Gastrocnemius medialis (tissue), 4 donors: ENCODE measurements at places on chromosomes 13 and 19. TPM values are rescaled to one million over a fixed set of nuclear protein-coding genes. Genes with fewer than 3 reads are reported as not detected.

- no peak for DNase-seq
Measured at GRCh38 chr13:24220086-24220703, 59.7 kb downstream of the SPATA13 start.

DNA sequence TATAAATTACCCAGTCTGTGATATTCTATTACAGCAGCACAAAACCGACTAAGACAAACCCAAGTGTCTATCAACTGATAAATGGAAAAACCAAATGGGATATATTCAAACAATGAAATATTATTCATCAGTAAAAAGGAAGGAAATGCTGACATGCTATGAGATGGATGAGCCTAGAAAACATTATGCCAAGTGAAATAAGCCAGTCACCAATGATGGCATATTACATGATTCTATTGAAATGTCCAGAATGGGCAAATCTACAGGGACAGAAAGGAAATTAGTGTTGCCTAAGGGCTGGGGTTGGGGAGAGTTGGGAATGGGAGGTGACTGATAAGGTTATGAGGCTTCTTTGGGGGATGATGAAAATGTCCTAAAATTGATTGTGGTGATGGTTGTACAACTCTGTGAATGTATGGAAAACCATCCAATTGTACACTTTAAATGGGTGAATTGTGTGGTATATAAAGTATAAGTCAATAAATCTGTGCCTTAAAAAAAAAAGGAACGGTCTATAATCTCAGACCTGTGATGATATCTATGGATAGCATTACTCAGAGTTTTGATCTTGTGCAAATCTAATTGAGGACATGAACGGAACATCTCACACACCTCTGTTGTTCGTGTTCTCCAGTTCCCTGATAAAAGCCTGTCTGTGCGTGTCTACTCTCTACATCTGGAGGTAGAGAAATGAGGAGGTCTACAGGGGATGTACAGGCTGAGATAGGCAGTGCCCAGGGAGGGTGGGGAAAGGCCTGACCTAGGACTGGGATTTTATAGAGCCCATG, 49.0 kb downstream of the TNFRSF19 start:
- no peak for DNase-seq

DNA sequence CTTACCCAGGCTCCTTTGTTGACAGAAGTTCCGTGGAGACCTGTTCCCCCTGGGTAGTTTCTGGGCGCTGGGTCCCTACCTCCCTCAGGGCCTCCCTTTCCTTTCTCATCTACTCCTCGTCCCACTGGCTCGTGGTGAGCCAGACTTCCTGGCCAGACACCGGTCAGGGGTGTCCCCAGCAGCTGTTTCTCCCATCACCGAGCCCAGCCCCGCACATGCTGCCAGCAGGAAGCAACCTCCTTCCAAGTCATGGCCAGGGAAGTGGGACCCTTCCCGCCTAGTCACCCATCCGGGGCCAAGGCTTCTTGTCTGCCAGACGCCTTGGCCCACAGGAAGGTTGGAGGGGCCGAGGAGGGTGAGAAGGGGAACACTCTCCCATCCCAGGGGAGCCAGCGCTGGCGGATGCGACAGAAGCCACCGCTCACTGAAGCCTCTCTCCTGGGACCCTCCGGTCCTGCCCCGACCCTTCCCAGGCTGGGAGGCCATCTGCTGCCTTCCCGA, 5.7 kb downstream of the PAK4 start:
- peak; percentile 21 for DNase-seq

GRCh38 chr19:14779151-14779550, 791 bp upstream of the ADGRE2 start:
- DNase-seq = no peak

DNA sequence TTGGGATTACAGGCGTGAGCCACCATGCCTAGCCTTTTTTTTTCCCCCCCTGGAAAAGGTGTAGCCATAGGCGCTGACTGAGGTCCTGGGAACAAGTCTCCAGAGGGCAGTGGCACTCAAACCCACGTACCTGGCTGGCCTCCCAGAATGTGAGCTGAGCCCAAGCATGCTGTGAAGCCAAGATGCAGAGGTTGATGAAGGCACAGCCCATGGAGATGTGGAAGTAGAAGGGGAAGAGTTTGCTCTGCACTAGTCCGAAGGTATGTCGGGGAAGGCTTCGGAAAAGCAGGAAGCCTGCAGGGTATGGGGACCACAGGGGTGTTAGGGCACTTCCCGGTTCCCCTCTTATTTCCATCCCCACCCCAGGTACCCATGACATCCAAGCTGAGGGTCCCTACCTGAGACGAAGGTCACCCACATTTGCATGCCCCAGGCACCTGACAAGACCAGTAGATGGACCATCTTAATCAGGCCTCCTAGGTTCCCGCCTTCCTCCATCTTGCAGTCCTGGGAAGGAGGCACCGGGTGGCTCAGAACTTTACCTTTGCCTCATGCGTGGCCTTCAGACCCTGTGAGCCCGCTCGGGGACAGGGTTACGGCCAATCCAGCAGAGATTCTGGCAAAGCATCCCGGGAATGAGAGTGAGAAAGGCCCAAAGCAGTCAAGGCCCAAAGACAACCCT, 805 bp downstream of the TMEM205 start:
- DNase-seq = no peak

DNA sequence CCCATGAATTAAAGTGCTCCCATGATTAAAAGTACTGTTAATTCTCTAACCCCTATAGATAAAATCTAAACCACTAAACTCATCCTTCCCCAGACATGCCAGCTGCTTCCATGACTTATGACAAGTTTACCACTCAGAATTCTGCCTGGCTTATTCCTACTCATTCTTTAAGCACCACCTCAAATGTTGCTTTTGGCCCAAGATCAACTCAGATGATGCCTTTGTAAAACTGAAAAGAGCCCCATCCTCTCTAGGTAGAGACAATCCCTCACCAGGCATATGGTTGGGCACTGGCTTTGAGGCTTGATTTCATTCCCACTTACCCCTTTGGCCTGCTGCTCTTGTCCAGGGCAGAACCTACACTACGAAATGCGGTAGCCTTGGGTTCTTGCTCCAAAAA, 250.0 kb downstream of the DNAJC15 start:
- DNase-seq = no peak

DNA sequence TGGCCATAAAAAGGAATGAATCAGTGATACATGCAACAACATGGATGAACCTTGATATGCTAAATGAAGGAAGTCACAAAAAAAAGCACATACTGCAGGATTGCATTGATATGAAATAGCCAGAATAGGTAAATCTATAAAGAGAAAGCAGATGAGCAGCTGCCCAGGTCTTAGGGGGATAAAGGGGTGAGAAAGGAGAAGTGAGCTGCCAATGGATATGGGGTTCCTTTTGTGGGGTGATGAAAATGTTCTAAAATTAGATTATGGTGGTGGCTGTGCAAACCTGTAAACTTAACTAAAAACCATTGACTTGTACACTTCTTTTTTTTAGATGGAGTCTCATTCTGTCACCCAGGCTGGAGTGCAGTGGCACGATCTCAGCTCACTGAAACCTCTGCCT, 12.1 kb downstream of the HAS1 start:
- DNase-seq = no peak

DNA sequence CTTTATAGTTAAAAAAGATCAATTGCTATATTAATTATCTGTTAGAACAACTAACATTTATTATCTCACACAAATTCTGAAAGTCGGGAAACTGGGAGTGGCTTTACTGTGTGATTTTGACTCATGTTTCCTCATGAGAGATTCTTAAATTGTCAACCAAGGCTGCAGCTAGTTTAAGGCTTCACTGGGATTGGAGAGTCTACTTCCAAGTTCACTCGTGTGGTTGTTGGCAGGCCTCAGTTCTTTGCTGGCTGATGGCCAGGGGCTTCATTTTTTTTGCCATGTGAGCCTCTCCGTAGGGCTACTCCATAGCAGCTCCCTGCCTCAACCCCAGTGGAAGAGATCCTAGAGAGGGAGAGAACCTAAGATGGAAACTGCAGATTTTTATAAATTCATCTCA, 24.5 kb upstream of the LPAR6 start:
- no peak for DNase-seq

DNA sequence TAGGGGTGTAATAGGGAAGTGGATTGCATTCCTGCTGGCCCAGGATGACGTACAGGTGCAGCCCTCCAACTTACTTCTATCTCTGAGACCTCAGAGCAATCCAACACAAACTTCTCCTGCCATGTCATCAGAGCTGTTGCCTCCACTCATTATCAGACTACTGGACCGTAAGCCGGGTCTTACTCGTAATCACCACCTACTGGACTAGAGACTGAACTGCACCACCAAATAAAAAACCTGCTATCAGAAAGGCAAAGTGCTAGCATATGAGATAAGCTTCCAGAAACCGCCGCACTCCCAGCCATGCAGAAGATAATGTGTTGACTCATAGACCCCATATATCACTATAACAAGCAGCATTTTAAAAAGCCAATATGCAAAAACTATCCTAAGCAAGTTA, 102.0 kb downstream of the SLITRK1 start:
- DNase-seq = no peak

GRCh38 chr13:73741111-73741510, 393.1 kb downstream of the KLF12 start:
- no peak for DNase-seq

DNA sequence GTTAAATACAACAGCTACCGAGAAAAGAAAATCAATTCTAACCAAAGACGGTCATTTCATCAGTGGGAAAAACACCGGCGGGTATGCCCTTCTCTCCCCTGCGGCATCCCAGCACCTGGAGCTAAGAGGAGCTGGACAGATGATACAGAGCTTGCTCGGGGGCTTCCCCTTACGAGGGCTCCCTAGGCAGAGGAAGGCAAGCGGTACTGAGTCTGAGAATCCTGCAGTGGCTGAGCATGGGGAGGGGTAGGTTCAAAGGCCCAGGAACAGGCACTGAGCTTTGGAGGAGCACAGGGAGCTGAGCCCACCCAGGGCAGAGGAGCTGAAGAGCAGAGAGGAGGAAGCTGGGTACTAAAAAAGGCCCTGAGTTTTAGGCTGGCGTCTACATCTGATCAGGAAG, 12.7 kb downstream of the STK24 start:
- no peak for DNase-seq

GRCh38 chr19:54806516-54806838, 3.1 kb downstream of the KIR2DL4 start:
- no peak for DNase-seq

DNA sequence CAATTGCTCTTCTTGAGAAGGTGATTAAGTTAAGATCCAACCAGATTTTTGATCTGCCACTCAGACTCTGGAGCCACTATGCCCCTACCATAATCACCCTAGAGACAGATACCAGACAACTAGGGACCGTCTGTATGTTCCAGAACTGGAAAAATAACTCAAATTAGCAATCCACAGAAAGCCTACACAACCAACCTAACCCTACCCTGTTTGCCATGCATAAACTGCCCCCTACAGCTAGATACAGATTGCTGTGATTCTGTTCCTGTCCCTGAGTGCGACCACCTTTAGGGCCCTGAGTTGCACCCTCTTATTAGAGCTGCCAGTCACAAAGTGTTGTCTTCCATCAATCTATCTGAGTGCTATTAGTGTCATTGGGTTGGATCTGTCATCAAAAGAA, 929.8 kb upstream of the SLITRK1 start:
- no peak for DNase-seq

- no peak for DNase-seq
Measured at GRCh38 chr13:37546087-37546486, 52.5 kb downstream of the POSTN start.

DNA sequence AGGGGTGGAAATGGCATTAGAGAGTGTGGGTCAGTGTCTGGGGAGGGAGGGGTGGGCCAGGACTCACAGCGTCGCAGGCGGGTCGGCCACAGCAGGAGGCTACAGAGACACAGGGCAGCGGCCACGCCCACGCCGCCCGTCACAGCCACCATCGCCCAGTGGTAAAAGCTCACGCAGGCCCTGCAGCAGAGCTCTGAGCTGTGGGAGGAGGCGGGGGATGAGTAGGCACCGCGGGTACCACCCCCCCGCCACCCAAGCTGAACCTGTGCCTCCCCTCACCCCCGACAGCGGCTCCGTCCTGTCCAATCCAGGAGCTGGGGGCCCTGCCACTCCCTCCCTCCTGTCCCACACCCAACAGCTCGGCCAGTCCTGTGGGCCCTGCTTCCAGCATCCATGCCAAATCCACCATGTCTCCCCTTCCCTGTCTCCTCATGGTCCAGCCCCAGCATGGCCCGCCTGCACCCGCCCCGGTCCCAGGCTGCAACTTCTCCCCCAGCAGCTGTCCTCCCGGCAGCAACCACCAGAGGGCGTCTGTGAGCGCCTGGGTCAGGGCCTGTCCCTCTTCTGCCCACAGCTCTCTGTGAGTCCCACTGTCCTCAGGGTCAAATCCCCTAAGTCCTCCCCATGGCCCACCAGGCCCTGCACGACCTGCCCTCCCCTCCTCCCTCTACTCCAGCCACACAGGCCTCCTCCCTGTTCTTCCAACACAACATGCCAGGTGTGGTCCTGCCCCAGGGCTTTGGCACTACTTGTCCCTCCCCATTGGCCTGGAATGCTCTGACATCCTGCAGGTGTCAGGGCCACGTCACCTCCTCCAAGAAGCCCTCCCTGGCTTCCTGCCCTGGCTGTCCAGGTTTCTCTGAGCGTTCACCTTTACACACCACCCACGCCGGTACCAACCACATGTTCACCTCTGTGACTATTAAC, 6.0 kb downstream of the TEKTIP1 start:
- DNase-seq = peak; percentile 65

- no peak for DNase-seq
Measured at GRCh38 chr13:52461265-52461664, 6.0 kb downstream of the CKAP2 start.

GRCh38 chr19:33472691-33473652, 48.6 kb downstream of the PEPD start:
- DNase-seq = no peak

- no peak for DNase-seq
Measured at GRCh38 chr19:12833738-12834565, 427 bp downstream of the RTBDN start.

- no peak for DNase-seq
Measured at GRCh38 chr13:83229574-83230305, 652.5 kb downstream of the SLITRK1 start.

- DNase-seq = no peak
Measured at GRCh38 chr19:29766100-29766499, 45.7 kb upstream of the CCNE1 start.

- no peak for DNase-seq
Measured at GRCh38 chr13:51243832-51244231, 21.6 kb downstream of the FAM124A start.

Gene AMER2
- total RNA-seq = 0.87 TPM

Gene TMEM59L
- total RNA-seq = 0.20 TPM

Gene CPB2
- 1.4 TPM for total RNA-seq

Gene C19orf67
- not detected for total RNA-seq

Gene MEIS3
- 0.24 TPM for total RNA-seq

Gene CACNG8
- total RNA-seq = 0.02 TPM

Gene CADM4
- 4.1 TPM for total RNA-seq

Gene CYP2F1
- not detected for total RNA-seq

Gene PSPC1
- 41.6 TPM for total RNA-seq

Gene SULT2A1
- not detected for total RNA-seq

Gene CABP5
- total RNA-seq = not detected

Gene CEACAM4
- total RNA-seq = 0.81 TPM

Gene CRB3
- total RNA-seq = not detected

Gene MADCAM1
- not detected for total RNA-seq
